ENCODE measurements at places on chromosomes 11 and 22. TPM values are rescaled to one million over a fixed set of nuclear protein-coding genes. Genes with fewer than 3 reads are reported as not detected.

GRCh38 chr11:94183251-94183885 is 54.7 kb downstream of the PANX1 start:
- no peak overlapping the region for H3K27ac ChIP-seq
- no peaks in the 10 kb centered on the region for H3K27me3 ChIP-seq
- no peaks in the 10 kb centered on the region for H3K4me1 ChIP-seq
- no peaks in the 10 kb centered on the region for H3K36me3 ChIP-seq

The TNNI2 gene
- 1.3 TPM for total RNA-seq

The KIRREL3 gene
- 0.15 TPM for total RNA-seq

- H3K4me1 ChIP-seq: peaks cover 5% of the 10 kb centered on the region
- H3K4me3 ChIP-seq: no peak overlapping the region
- H3K27ac ChIP-seq: no peak overlapping the region
- DNase-seq: no peak
- H3K27me3 ChIP-seq: peaks cover 15% of the 10 kb centered on the region
- no peaks in the 10 kb centered on the region for H3K36me3 ChIP-seq
These were observed 5.9 kb upstream of the ARL14EP start for GRCh38 chr11:30317030-30317429.

DNA sequence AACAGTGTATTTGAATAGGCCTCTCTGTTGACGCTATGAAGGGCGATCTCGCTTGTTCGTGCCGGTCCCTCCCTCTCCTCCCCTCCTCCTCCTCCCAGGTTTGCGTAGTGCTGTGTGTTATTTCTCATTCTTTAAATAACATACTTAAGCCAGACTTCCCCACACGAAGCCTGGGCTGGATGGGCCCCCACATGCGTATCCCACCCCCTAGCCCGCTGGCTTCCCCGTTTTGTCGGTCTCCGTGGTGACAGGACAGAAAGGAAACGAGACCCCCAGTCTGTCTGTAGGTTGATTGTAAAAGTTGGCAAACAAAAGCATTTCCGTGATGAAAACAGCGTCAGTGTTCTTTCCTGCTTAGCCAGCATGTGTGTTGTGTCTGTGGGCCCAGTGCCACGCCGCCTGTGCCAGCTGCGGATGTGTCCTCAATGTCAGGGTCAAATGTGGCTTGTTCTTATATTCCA is 27.3 kb downstream of the FAM118A start:
- H3K27ac ChIP-seq: no peak overlapping the region
- no peaks in the 10 kb centered on the region for H3K4me1 ChIP-seq
- DNase-seq: no peak
- H3K4me3 ChIP-seq: no peak overlapping the region
- H3K27me3 ChIP-seq: no peaks in the 10 kb centered on the region

The RFPL1 gene
- not detected for total RNA-seq

GRCh38 chr11:116335078-116335477 is 437.7 kb downstream of the BUD13 start:
- peaks cover 25% of the 10 kb centered on the region for H3K27me3 ChIP-seq

GRCh38 chr11:125081098-125081798 is 18.1 kb downstream of the SLC37A2 start:
- DNase-seq: no peak
- H3K27ac ChIP-seq: no peak overlapping the region
- no peak overlapping the region for H3K4me3 ChIP-seq
- peaks cover 15% of the 10 kb centered on the region for H3K36me3 ChIP-seq
- H3K4me1 ChIP-seq: peaks cover 19% of the 10 kb centered on the region

Data from Calu3 (cell line).